ENCODE measurements at places on chromosomes 7 and 10.

GRCh38 chr10:44970812-44971395 is 7.7 kb downstream of the DEPP1 start:
- H3K27me3 ChIP-seq, result no peaks in the 10 kb centered on the region
- H3K4me1 ChIP-seq, result peaks cover 60% of the 10 kb centered on the region
- peaks cover 58% of the 10 kb centered on the region for H3K36me3 ChIP-seq
- H3K27ac ChIP-seq, result no peak overlapping the region
- no peak overlapping the region for H3K4me3 ChIP-seq

DNA sequence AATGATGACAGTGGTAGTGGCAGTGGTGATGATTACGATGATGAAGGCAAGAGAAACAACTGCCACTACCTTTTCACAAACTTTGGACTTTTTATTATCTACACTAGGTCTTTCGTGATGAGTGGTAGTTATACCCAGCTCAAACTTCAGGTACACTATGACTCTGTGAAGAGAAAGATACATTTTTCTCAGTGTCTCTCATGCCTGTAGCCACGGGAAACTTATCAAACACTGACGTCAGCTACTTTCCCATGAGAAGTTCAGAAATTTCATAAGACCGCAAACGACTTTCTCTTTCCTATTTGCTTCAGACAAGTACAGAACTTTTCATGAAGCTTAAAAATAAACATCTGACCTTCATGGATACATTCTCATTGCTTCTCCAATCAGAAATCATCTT is 57.0 kb downstream of the CALD1 start:
- H3K4me1 ChIP-seq, result no peaks in the 10 kb centered on the region
- H3K27ac ChIP-seq, result no peak overlapping the region
- no peaks in the 10 kb centered on the region for H3K27me3 ChIP-seq
- DNase-seq, result no peak

DNA sequence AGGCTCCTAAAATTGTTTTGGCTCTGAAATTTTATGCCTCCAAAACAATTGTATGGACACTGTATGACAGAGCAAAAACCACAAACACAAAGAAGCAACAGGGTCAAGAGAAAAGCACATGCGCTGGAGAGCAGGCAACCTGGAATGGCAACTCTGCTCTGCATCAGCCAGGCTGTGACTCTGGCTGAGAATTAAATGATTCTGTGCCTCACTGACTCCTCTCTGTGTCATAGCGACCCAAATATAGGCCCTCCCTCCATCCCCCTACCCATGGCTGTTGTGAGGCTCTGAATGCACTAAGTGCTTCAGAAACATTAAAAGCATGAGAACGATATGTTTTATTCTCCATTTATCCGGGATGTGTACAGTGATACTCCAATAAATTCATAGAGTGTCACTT is 24.9 kb upstream of the NEBL start:
- no peaks in the 10 kb centered on the region for H3K4me1 ChIP-seq
- no peak overlapping the region for H3K27ac ChIP-seq
- H3K36me3 ChIP-seq, result no peaks in the 10 kb centered on the region

DNA sequence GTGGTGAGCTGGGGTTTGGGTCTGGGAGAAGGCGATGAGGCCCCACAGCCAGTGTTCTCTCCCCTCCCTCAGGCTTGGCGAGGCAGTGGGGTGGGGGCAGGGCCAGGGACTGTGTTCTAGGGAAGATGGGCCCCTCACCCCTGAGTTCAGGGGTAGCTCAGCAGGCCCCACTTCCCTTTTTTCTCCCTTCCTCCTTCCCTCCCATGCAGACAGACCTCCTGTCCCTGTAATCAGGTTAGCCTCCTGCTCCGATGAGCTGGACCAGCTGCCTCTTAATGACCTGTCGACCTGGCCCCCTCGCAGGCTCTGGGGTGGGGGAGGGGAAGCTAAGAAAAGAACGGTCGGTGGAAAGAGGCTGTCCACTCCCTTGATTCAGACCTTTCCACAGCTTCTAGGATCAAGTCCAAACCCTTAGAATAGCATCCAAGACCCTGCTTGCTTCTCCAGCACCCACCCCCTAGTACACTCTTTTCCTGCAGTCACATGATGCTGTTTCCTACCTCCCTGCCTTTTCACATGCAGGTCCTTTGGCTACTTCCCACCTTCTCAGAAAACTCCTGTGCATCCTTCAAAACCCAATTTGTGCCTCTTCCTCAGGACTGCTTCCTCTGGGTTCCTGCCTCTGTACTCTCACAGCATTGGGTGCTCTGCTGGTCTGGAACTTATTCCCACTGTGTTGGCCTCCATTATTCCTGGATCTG is 64.1 kb downstream of the ZMIZ1 start:
- no peak overlapping the region for H3K27ac ChIP-seq
- no peak overlapping the region for H3K4me3 ChIP-seq
- H3K4me1 ChIP-seq, result peaks cover 68% of the 10 kb centered on the region
- H3K27me3 ChIP-seq, result no peaks in the 10 kb centered on the region
- peaks cover 50% of the 10 kb centered on the region for H3K36me3 ChIP-seq
- no peak for DNase-seq

GRCh38 chr10:132446661-132447445 is 49.9 kb downstream of the PWWP2B start:
- H3K4me1 ChIP-seq, result peaks cover 46% of the 10 kb centered on the region
- no peaks in the 10 kb centered on the region for H3K36me3 ChIP-seq
- H3K27me3 ChIP-seq, result no peaks in the 10 kb centered on the region
- DNase-seq, result no peak

- peaks cover 32% of the 10 kb centered on the region for H3K36me3 ChIP-seq
- no peak overlapping the region for H3K4me3 ChIP-seq
- no peak for DNase-seq
- H3K27me3 ChIP-seq, result no peaks in the 10 kb centered on the region
- H3K4me1 ChIP-seq, result peaks cover 26% of the 10 kb centered on the region
- H3K27ac ChIP-seq, result no peak overlapping the region
These were observed 63.8 kb downstream of the CHST15 start for GRCh38 chr10:124029559-124029958.

GRCh38 chr7:114356133-114356532 is 58.5 kb upstream of the FOXP2 start:
- DNase-seq, result no peak
- H3K4me3 ChIP-seq, result no peak overlapping the region
- no peaks in the 10 kb centered on the region for H3K27me3 ChIP-seq
- H3K4me1 ChIP-seq, result no peaks in the 10 kb centered on the region

DNA sequence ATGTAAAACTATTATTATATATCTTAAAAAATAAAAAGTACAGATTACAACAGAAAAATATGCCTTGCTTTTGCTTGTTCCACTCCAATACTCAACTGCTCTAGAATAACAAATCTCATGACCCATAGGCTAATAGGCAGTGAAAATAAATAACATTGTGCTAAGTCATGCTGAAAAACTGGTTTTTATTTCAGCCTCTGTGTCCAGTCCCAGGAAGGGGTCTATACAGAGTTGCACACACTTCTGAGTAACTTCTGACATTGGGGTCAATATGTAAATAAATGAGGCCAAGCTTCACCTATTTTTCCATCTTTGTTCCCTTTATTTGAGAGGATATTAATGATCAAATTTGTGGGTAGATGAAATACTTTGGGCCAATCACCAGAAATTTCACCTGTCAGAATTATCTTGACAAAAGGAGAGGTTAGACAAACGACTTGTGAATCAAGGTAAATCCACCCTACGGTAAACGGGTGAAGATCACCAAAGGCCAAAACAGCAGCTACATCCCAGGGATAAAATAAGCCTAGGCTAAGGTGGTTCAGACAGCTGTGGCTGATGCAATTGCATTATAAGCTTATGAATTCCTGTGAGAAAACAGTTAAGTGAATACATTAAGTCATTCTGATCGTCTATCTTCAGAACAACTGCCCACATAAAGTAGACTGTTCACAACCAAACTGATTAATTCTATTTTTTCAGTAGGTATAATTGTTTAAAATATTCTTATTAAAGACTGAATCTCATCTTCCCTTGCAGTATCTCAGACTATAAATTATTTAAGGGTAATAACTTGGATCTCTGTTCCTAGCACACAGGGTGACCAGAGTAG is 87.5 kb downstream of the UBE2H start:
- no peaks in the 10 kb centered on the region for H3K4me1 ChIP-seq
- no peak overlapping the region for H3K27ac ChIP-seq
- no peaks in the 10 kb centered on the region for H3K36me3 ChIP-seq
- H3K4me3 ChIP-seq, result no peak overlapping the region
- H3K27me3 ChIP-seq, result no peaks in the 10 kb centered on the region
